ENCODE measurements at places on chromosomes 1 and 21. TPM values are rescaled to one million over a fixed set of nuclear protein-coding genes. Genes with fewer than 3 reads are reported as not detected.

GRCh38 chr1:230818367-230818766 lies 50.0 kb downstream of the C1orf198 start:
- DNase-seq, result no peak

TCHH gene
- 0.54 TPM for total RNA-seq

CDKN2C gene
- 3.5 TPM for total RNA-seq

ERG gene
- not detected for total RNA-seq

GRCh38 chr1:243336163-243336562 lies 80.3 kb downstream of the SDCCAG8 start:
- no peak for DNase-seq
